ENCODE measurements at places on chromosomes 13 and 19.

- DNase-seq = no peak
Measured at GRCh38 chr13:107231944-107232343, 664.0 kb upstream of the ARGLU1 start.

- no peak for DNase-seq
Measured at GRCh38 chr13:27264181-27264580, 6.4 kb upstream of the RASL11A start.

GRCh38 chr19:48659768-48660167 is 13.0 kb downstream of the NTN5 start:
- no peak for DNase-seq

DNA sequence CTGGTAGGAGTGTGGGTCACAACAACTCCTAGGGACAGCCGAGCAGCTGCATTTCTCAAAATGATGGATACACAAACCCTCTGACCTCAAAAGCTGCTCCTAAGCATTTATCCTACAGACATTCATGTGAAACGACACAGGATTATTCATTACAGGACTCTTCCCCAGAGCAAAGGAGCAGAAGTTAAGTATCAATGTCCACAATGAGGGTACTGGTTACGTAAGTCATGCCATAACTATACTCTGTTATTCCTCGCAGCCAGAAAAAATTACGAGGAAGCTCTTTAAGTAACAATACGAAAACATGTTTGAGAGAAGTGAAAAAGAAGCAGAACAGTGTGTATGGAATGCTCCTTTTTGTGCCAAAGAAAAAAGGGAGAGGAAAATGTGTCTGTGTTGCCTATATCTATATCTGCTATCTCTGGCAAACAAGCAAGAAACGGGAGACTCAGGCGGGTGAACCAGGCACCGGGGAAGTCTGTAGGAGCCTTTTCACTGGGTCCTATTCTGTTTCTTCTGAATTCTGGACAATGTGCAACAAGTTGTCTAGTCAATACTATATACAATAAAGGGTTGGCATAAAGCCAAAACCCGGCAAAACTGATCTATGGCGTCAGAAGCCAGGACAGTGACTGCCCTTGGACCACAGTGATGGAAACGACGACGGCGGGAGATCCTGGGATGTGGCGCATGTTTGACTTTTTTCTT is 1.3 kb downstream of the ISOC2 start:
- DNase-seq = no peak

DNA sequence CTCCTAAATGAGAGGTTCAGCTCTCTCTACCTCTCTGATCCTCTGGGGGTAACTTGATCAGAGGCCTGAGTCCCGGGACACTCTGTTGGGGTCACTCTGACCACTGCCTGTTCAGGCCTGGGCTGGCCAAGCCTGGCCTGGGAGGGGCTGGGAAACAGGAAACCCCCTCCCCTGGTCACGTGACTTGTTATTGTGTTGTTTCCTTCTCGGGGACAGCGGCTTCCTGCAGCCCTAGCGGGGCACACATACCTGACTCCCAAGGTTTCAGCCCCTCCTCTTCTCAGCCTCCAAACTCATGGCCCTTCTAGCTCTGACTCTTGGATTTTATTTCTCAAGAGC is at the start of gene USHBP1:
Gene USHBP1 (minus strand): TSS at position 105 of the 339 bp plus-strand sequence. CDS start 446 bp downstream, outside the sequence.
- DNase-seq = no peak

- no peak for DNase-seq
Measured at GRCh38 chr13:111415765-111416164, 95.3 kb downstream of the TEX29 start.

DNA sequence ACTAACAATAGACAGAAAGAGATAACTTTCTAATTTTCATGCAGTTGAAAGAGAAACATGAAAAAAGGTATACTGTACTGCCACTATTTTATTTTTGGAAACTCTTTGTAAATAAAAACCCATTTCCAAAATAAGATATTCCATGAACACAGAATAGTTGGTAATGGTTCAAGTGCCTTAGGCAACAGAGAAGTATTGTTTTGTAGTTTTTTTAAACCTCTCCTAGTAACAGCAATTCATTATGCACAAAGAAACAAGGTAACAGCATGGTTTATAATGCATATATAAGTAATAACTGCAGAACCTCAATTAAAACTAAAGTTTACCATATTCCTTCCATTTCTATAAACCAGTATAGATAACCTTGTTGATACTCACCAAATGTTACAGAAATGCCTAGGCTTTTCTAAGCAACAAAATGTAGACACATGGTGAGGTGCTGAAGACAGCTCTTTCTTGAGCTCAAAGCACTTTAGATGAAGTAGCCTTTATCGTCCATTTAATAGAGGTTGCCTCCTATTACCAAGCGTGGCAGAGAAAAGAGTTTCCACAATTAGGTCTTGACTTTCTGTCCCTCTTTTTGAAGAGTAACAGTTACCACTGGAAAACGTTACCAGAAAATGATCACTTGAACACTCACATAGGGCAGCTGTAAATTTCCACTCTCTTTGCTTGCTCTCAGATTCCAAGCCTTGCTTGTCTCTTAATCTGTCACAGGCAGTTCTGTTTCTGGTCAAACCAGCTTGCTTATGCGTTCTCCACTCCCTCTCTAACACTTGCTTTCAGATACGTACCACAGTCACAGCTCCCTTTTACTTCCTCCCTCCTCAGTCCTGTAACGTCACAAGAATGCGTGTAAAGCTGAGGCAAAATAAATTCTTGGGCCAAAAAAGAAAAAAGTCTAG is 42.9 kb downstream of the CAB39L start:
- DNase-seq = no peak

- DNase-seq = no peak
Measured at GRCh38 chr19:44848812-44849447, 2.8 kb downstream of the NECTIN2 start.

GRCh38 chr19:38506723-38507550 is 73.4 kb downstream of the RYR1 start:
- DNase-seq = peak; percentile 81

DNA sequence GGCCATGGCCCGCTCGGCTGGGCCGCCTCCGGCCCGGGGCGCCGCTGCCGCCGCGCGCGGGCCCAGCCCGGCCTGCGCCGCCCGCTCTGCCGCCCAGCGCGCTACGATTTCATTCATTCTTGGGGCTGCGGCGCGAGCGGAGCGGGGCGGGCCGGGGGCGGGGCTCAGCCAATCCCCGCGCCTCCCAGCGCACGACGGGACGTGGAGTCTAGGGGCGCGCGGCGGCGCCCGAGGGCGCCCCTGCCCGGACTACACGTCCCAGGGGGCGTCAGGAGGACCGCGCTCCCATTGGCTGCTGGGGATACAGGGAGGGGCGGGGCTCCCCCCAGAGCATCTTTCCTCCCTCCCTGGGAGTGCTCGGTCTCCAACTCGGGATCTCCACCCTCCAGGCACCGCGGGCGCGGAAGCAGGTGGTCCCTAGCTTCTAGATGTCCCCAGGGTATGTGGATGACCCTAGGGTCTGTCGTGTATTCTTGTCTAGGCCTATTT is 5.6 kb upstream of the DPF1 start:
- peak; percentile 32 for DNase-seq

- DNase-seq = no peak
Measured at GRCh38 chr19:29516358-29516725, 9.5 kb upstream of the VSTM2B start.

DNA sequence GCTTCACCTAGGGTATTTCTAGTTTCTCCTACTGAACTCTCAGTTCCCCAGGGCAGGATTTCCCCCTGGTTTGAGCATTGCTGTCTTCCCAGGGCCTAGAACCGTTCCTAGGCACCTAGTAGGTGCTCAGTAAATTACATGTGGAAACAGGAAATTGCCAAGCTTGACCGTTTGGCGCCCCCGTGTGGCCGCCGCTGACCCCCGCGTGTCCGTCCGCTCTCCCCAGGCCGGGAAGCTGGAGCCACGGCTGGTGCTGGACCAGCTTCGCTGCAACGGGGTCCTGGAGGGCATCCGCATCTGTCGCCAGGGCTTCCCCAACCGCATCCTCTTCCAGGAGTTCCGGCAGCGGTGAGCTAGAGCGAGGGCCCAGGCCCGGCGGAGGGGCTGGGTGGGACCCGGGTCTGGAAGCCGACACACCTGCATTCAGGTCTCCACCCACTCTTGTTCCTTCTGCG is 55.5 kb downstream of the MYH14 start:
- no peak for DNase-seq

DNA sequence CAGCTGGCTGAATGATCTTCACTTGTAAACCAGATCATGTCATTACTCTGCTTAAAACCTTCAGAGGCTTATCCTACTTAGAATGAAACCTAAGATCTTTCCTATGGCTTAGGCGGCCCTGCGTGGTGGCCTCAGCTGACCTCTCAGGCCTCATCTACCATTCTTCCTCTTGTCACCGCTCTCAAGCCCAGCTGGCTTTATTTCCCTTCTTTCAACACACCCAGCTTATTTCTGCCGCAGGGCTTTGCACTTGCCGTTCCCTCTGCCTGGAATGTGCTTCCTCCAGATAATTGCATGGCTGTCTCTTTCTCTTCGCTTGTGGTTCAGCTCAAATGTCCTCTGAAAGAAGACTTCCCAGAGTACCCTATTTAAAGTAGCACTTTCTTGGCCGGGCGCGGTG is 3.6 kb upstream of the ASF1B start:
- DNase-seq = no peak

DNA sequence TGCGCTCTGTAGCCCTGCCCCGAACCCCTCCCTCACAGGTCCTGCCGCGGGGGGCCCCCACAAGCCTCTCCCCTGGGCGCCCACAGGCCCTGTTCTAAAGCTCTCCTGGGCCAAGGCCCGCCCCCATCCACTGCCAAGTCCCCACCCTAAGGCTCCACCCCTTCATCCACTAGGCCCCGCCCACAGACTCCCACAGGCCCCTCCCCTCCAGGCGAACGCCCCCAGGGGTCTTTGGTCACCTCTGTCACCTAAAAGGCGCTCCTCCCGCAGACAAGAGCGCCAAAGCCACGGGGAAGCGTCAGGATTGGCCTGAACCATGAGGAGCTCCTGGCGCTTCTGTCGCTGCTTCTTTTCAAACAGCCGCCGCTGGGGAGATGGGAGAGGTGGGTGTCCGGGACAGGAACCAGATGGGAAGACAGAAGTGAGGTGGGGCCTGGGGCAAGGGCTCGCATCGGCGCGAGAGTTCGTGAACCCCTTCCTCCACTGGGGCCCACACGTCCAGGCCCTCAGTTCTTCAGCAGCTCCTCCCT is 2.3 kb downstream of the TULP2 start:
- DNase-seq = no peak

- DNase-seq = no peak
Measured at GRCh38 chr13:106096661-106097092, 438.8 kb downstream of the EFNB2 start.

- DNase-seq = no peak
Measured at GRCh38 chr19:16160445-16160942, 12.8 kb downstream of the CIB3 start.

GRCh38 chr19:1313695-1314613 is 28.3 kb downstream of the EFNA2 start:
- DNase-seq = no peak

DNA sequence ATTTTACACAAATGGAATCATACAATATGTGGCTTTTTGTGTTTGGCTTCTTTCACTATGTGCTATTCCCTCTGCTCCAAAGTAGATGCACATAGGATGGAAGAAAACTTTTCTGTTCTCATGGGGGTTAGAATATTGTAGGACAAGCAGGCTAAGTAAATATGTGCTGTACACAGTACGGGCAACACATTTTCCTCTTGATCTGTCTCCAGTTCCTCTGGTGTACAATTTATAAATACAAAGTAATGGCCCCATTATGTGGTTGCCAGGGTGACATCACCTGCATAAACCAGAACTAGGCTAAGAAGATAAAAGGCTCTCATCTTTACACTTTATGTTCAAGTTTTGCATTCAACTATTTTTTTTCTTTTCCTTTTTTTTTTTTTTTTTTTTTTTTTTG is 41.0 kb upstream of the SOX21 start:
- DNase-seq = no peak

DNA sequence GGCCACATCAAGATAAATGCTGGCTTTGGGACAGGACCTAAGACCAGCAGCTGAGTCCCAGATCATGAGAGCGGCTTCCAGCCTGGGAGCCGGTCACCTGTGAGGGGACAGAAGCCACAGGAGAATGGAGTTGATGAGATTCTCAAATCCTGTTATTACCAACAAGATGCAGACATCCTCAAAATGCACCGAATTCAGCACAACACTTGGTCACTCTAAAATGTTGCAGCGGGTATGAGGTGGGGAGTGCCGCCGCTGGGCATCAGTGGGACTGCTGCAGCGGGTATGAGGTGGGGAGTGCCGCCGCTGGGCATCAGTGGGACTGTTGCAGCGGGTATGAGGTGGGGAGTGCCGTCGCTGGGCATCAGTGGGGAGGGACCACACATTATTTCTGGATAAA is 21.2 kb downstream of the RANBP3 start:
- no peak for DNase-seq

GRCh38 chr13:27450921-27451471 is 632 bp upstream of the MTIF3 start:
- peak; percentile 26 for DNase-seq

DNA sequence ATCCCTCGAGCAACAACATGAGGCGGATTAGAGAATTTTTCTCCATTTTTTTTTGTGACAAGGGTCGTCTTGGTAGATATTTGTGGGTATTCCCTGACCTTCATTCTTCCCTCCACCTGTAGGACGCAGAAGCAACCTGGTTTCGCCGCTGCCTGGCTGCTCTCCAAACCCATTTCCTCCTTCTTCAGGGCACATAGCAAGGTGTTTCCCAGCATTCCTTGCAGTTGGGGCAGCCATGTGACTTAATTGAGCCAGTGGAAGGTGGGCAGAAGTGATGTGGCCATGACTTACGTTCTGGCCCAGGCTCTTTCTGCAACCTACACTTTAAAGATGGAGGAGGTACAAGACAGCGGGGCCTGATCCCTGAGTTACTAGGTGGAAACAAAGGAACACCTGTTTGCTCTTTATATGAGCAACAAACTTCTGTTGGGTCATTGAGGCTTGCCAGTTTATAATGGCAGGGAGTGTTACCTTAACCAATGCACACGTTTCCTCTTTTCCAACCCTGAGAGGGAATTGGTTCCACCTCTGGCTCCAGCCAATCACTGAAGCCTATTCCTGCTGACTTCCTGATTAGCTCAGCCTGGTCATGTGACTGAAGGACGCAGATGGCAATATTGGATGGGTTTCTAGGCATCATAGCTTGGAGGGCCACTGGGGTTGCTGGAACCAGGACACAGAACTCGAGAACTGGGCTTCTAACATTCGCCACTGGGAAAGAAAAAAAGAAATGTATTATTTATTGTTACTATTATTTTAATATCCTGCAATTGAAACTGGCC is 30.8 kb upstream of the ZNRF4 start:
- DNase-seq = no peak

DNA sequence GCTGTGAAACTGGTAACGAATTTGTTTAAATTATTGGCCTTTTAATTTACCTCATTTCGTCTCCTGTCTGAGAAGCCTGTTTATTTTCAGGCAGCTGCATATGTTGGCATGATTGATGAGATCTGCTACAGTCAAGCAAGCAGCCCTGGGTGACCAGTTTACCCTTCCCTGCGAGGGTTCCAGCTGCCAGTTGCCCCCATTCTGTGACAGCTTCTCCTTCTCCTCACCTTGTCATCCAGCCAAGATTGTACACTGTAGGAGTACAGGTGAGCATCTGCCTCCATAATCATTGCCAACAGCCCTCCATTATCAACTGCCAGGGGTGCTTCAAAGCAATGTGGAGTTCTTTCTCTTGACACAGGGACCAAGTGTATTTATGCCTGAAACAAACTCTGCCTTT is 1979.9 kb upstream of the PRR20A start:
- DNase-seq = no peak

Measured in activated CD4-positive, alpha-beta T cell treated with anti-CD3 and anti-CD28 coated beads for 1 hour (primary cell).